ENCODE measurements at places on chromosomes 16 and 17.

DNA sequence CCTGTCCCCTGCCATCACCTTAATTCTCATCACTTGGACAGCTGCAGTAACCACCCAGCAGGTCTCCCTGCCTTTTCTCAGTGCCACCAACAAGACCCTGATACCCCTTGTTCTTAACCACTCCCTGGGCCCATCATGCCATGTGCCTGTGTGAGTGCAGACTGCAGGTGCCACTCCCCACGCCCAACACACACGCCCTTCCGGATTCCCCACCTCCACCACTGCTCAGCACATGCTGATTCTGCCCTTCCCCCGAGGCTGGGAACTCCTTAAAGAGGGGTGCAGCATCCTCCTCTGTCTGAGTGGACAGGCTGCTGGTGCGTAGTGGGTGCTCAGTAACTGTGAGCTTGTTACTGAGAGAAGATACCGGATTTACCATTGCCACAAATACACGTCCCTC, 52.4 kb downstream of the PLD6 start:
- no peak for DNase-seq

- DNase-seq: no peak
Observed at GRCh38 chr16:9909072-9909825, 273.0 kb downstream of the GRIN2A start.

DNA sequence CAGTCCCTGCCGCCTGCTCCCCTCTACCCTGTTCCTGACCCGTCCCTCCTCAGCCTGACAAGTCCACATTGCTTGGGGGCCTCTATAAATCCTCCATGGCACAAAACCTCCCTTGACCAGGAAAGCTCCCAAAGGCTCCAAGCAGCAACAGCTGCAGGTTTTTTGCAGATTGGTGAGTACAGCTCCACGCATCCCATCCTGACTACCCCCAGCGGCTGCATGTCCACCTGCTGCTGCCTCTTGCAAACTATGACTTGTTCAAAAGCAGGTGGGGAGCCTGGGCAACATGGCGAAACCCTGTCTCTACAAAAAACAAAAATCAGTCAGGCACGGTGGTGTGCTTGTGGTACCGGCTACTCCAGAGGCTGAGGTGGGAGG, 122.8 kb downstream of the ANKRD11 start:
- no peak for DNase-seq

DNA sequence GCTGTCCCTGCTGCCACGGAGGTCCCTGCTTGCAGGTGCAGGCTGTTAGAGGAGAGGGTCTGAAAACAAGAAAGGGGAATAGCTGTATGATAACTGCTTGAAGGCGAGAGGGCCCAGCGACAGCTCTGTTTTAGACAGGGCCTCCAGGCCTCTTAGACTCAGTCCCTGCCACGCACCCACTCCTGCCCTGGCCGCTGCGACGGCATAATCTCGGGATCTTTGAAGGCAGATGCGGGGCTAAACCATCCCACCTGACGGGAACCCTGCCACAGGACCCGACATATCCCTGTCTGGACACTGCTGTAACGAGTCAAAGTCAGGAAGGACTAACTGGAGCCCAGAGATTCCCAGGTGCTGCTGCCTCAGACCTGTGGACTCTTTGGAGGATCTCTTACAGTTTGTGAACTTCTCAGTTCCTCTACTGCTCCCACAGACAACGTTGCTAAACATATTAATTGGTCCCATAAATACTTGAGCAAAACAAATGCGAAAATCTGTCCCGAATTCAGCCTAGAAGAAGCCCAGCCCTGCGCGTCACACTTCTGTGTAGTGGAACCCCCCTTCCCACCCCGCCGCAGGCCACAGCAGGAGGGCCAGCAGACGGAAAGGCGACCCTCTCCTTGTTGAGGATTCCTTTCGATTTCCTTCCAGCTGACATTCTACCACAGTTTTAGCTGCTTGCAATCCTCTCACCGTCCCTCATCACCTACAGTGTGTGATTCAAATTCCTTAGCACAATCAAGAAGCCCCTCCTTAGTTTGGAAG, 998 bp upstream of the TMEM11 start:
- peak; percentile 27 for DNase-seq

- no peak for DNase-seq
Observed at GRCh38 chr17:80352991-80353665, 61.8 kb upstream of the ENDOV start.

- DNase-seq: no peak
Observed at GRCh38 chr16:79845734-79846135, 245.2 kb upstream of the MAF start.

- DNase-seq: peak; percentile 81
Observed at GRCh38 chr17:20191056-20191455, 181.9 kb downstream of the SPECC1 start.

DNA sequence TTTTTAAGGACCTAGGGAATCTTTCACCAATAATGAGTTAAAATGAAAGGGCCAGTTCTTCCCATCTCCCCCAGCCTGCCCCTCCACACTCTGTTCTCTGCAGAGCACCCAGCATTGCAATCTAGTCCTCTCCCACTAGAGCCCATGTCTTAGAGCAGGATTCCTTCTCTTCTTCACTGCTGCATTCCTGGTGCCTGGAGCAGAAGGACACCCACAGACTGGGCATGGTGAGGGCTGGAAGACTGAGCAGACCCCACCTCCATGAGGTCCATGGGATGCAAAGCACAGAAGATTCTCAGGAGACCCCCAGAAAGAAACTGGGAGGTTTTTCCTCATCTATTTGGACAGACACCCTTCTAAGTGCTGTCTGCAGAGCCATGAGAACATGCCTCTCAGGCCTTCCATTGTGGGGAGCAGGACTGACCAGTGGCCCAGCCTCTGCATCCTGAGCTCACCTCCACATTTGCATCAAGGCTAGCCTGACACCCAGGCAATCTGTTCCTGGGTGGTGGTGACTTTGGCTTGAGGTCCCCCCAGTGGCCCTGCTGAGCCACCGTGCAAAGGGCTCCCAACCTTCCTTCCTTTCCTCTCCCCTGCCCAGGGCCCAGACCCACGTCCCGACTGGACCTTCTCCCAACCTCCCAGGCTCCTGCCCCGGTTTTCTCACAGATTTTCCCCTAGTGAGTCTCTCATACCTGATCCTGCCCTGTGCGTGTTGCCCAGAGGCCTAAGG, 74.2 kb upstream of the ZNF469 start:
- DNase-seq: no peak

DNA sequence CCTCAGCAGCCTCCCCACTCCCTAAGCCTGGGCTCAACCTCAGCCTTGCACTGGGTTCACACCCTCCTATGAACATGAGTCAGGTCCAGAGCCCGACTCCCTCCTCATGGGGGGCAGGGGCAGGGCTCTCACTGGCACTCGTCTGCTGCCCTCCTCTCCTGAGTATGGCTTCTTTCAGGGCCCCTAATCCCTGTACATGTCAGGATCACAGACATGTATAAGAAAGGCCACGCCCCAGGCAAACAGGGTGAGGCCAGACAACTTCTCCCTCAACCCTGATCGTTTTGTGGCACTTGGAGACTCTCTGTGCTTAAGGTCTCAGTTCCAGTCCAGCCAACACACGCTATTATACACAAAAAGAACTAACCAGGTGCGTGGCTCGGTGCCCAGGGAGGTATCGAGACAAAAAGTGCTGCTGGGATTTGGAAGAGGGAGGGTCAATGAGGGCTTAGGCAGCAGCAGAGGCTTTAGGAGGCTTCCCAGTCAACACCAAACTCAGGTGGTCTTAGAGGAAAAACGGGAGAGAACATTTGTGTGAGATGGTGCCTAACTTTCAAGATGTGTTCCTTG, 45.2 kb downstream of the CMTM3 start:
- no peak for DNase-seq

GRCh38 chr16:3646348-3646920, 8.1 kb upstream of the DNASE1 start:
- DNase-seq: peak; percentile 43

- no peak for DNase-seq
Observed at GRCh38 chr16:77786186-77786847, 2.0 kb upstream of the VAT1L start.

DNA sequence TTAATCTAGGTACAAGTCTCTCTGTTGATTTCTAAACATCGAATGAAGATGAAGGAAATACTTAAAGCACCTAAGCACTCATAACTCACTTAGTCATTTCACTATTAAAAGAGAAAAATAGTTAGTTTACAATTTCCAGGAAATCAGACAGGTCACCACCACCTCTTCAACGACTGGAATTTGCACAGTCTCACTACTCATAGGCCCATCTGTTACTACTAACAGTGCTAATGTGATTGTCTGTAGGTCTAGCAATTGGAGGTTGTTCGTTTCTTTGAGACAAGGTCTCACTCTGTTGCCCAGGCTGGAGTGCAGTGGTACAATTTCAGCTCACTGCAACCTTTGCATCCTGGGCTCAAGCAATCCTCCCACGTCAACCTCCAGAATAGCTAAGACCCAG, 444.6 kb downstream of the MAF start:
- no peak for DNase-seq

DNA sequence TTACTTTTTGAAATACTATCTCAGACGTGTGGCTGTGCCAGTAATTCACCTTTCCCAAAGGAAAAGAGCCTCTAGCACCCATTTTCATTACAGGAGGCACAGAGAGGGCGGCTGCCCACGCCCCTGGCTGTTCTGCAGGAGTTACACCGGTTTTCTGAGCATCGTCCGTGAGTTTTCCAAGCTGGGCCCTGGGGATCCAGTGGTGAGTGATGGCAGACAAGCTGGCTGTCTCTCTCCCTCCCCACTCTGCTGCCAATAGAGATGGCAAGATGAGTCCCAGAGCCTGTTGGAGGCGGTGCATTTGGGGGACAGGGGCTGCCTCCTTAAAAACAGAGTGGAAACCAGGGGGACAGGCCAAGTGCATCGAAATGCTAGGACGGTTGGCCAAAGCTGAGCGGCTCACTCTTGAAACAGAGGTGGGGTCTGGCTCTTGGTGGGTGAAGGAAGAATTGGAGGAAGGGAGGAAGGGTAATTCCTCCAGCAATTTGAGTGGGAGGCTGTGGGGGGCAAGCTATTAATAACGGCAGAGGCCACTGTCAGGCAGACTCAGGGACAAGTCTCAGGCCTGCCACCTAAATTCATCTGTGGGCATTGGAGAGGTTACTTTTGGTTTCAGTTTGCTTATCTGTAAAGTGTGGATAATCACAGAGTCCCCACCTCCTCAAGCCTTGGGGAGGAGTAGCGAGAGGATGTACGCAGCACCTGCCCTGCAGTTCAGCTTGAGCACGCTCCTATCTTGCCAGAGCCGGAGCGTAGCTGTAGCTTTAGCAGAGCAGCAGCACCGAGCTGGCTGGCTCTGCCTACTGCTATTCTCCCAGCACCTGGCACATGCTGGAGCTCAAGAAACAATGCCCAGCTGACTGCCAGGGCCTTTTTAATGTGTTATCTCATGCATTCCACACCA, 7.5 kb upstream of the NOS2 start:
- no peak for DNase-seq

- no peak for DNase-seq
Observed at GRCh38 chr17:40326014-40326831, 17.2 kb downstream of the RARA start.

- no peak for DNase-seq
Observed at GRCh38 chr16:49427771-49428170, 54.2 kb downstream of the C16orf78 start.

DNA sequence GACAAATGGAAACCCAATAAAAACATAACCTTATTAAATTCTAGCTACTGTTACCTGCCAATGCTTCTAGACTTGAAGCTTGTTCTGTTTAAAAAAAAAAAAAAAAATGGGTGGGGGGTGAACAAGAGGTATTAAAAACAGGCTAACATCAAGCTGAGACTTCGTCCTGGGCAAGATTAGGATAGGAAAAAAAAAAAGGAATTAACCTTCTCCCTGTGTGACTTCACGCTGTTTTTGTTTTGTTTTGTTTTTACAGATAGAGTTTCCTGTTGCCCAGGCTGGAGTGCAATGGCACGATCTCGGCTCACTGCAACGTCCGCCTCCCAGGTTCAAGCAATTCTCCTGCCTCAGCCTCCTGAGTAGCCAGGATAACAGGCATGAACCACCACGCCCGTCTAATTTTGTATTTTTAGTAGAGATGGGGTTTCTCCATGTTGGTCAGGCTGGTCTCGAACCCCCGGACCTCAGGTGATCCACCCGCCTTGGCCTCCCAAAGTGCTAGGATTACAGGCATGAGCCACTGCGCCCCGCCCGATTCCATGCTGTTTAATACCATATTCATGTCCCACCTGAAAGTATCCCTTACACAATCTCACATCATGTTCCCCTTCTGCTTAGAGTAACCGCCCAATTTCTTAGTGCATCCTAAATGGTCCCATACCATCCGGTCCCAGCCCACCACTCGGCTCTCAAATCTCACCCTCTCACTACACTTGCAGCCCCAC, 2.2 kb downstream of the USP31 start:
- DNase-seq: no peak

GRCh38 chr17:63834431-63835166, 7.1 kb upstream of the FTSJ3 start:
- DNase-seq: peak; percentile 70

GRCh38 chr17:39757931-39758873, 20.5 kb downstream of the GRB7 start:
- no peak for DNase-seq

DNA sequence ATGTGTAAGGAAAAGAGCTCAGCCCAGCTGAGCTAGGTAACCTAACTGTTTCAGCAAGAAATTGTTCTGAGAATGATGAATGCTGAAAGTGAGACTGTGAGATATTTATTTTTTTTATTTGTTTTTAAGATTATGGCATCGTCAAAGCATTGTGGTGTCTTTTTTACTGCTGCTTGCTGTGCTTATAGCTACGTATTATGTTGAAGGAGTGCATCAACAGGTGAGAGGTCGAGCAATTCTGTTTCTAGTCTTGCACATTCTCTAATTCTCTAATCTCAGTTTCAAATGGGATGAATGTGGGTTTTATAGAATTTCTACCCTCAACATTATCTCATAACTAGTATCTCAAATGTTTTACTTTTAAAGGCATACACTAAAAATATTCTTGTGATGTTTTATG, 29.9 kb downstream of the VMP1 start:
- no peak for DNase-seq

- peak; percentile 55 for DNase-seq
Observed at GRCh38 chr17:79393358-79394052, 217.3 kb downstream of the RBFOX3 start.

- peak; percentile 84 for DNase-seq
Observed at GRCh38 chr17:28057731-28058246, 15.3 kb downstream of the NLK start.

GRCh38 chr17:77467521-77467920, 326.8 kb downstream of the SEC14L1 start:
- DNase-seq: no peak

Measured in iris pigment epithelial cell (primary cell).